Retina (tissue), 1 donor: ENCODE measurements at places on chromosomes 2 and 18.
A peak's percentile ranks its signal among the peaks of the same experiment; 100 is the strongest.

- DNase-seq: no peak
These were observed 4.6 kb downstream of the PPP1R7 start for GRCh38 chr2:241154915-241155314.

- DNase-seq: no peak
These were observed 160.8 kb downstream of the FHOD3 start for GRCh38 chr18:36458306-36458705.

DNA sequence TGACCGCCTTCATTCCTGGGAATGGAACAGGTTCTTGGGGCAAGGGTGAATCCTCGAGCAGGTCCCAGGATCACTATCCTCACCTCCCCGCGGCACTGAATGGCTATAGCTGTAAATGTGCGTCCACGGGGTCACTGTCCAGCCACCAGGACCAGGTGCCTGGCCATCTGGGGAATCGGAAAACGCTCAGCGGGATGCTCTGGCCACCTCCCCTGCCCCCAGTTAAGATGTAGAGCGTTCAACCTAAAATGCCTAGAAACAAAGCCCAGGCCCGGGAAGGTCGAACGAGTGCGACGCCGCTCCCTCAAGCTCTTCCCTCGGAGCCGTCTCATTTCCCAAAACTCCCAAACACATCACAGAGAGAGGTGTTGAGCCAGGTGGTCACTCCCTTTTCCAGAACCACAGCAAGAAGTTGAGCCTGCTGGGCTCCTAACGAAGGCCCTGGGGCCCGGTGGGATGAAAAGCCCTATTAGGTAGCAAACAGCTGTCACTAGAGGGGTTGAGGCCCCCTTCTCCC is 795 bp upstream of the CAPN10 start:
- no peak for DNase-seq

- DNase-seq: no peak
These were observed 207.1 kb upstream of the SLC8A1 start for GRCh38 chr2:40658941-40659340.

DNA sequence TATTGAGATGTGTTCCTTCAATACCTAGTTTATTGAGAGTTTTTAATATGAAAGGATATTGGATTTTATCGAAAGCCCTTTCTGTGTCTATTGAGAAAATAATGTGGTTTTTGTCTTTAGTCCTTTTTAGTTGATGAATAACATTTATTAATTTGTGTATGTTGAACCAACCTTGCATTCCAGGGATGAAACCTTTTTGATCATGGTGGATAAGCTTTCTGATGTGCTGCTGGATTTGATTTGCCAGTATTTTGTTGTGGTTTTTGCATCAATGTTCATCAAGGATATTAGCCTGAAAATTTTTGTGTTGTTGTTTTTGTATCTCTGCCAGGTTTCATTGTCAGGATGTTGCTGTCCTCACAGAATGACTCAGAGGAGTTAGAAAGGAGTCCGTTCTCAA is 1710.4 kb downstream of the SUCLG1 start:
- DNase-seq: no peak

DNA sequence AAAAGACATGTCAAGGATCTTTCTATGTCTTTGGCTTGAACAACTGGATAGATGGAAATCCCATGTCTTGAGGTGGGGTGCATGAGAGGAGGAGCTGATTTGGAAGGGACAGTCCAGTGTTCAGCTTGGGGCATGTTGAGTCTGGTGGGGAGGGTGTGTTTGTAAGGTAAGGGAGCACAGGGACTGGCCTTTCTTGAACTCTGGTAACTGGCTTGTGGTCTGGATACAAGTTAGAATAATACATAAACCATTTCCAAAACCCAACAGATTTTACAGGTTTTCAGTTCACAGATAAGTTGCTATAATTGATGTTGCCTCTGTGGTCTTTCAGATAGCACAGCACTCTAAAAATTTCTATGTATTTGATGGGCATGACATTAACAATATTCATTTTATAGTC is 24.2 kb downstream of the RHBDD1 start:
- no peak for DNase-seq

GRCh38 chr2:224517963-224518362 is 67.2 kb downstream of the CUL3 start:
- DNase-seq: no peak

DNA sequence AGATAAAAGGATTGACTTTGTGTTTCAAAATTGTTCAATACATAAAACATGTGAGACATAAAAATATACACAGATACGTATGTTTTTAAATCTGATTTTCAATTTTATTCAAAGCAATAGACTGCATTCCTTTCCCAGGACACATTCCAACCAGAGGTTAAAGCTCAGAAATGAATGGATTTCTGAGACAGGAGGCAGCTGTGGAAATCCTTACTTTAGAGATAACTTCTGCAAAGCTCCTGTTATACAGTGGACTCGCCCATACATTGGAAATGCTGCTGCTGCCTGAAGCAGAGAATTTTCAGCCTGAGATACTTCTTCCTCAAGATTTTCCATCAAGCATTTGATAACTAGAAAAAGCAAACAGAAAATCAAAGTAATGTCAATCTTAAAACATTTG is 43.8 kb downstream of the THADA start:
- no peak for DNase-seq

GRCh38 chr18:69934601-69935265 is 12.9 kb downstream of the CD226 start:
- no peak for DNase-seq

DNA sequence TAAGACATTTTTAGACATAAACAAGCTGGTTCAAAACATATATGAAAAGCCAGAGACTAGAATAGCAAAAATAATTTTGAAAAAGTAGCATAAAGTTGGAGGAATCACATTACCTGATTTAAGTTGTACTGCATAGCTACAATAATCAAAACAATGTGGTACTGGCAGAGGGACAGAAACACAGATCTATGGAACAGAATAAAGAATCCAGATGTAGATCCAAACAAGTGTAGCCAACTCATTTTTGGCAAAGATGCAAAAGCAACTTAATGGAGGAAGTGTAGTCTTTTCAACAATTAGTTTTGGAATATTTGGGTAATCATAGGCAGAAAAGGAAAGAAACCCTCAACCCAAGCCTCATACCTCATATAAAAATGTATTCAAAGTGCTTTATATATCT is 278.7 kb upstream of the ZNF521 start:
- no peak for DNase-seq

GRCh38 chr2:99710721-99711120 is 220.9 kb upstream of the REV1 start:
- no peak for DNase-seq

- DNase-seq: no peak
These were observed 77.1 kb downstream of the SPRED2 start for GRCh38 chr2:65355186-65355831.

DNA sequence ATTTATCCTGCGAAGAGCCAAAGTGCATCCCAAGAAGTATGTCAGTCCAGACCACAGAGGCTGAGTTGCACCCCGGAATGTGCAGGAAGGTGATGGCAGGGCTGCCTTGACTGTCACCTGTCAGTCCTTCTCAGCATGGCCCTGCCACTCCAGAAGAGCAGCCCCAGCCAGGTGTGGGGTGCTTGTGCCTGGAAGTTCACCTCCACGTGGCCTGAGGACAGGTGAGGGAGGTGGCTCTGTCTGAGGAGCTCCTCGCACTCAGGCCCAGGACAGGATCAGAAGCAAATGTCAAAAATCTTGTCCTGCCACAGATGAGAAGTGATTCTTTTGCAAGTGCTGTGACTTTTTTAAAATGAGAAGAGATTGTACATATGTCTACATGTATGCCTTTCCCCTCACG is 31.4 kb upstream of the B3GNT7 start:
- DNase-seq: no peak

- no peak for DNase-seq
These were observed 92.3 kb downstream of the CCDC93 start for GRCh38 chr2:117921520-117921919.

- DNase-seq: no peak
These were observed 604.3 kb upstream of the POU3F3 start for GRCh38 chr2:104249629-104250028.

GRCh38 chr2:128642316-128642715 is 323.6 kb upstream of the HS6ST1 start:
- no peak for DNase-seq

GRCh38 chr2:41026613-41027012 is 574.7 kb upstream of the SLC8A1 start:
- DNase-seq: no peak

DNA sequence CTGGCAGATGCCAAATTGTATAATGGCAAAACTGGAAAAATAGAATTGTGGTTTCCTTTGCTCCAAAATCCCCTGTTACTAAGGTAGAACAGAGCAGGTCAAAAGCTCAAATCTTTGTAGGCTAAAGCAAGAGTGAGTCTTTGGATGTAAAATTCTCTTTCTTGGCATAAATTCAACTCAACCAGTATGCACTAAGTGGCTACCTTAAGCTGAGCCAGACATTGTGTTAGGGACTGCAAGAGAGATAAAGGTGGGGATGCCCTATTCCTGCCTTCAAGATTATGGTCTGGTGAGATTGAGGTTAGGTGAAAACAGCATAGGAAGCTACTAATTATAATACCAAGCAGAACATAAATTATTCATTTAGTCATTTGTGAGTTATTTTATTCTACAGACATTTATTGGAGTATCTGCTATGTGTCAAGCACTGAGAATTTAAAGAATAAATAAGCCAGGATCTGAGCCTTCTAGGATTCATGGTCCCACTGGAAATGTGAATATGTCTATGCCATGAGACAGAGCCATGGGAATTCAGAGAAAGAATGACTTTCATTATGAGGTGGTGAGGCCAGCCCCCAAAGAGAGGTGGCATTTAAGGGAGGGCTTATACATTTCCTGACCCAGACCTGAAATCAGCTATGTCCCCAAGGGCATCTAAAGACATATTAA is 198.0 kb upstream of the NCKAP5 start:
- DNase-seq: no peak

GRCh38 chr2:85725451-85725850 is 28.3 kb upstream of the ATOH8 start:
- DNase-seq: no peak

- DNase-seq: peak; percentile 22
These were observed 47.4 kb downstream of the DNAJC10 start for GRCh38 chr2:182763311-182763912.

DNA sequence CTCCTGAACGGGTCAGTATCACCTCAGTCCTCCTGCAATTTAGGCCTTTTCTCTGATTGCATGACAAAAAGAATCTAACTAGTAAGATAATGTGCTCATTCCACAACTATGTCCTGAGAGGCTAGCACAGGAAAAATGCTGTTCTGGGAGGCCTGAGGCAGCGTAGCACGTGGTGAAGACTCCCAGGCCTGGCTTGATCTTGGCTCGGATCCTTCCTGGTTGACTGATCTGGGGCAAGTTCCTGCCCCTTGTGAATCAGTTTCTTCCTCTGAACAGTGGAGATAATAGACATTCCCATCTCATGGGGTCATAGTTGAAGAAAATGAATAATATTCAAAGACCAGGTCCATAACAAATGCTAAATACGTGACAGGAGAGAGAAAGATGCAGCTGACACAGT is 12.3 kb downstream of the FBLN7 start:
- DNase-seq: no peak

DNA sequence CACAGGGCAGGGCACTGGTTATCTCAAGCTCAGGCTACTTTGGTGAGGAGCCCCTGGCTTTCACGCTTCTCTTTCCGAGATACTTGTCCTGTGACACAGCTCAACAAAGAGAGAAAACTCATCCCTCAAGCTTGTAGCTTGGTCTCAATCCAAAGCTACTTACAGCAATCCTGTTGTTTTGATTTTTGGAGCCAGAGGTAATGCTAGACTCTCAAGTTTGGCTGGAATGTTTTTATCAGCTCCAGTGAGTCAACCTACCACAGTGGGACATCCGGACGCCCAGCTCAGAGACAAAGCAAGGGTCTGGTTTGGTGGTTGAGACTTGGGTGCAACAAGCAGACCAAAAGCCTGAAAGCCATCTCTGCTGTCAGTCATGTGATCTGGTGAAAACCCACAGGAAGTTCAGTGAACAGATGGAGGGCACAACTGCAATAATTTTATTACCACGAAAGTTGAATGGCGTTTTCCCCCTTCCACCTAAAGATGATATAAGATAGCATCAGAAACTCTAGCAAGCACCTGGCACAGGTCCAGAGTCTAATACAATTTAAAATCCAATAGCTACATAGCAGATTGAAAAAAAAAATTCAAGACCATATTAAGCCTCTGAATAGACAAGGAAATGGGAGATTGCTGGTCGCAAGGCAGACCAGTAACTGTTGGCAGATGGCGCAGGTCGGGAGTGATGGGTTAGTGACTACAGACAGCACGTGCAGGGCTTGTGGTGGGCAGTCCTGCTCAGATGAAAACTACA is 102.3 kb upstream of the SMAD7 start:
- no peak for DNase-seq

- DNase-seq: no peak
These were observed 33.5 kb downstream of the SOWAHC start for GRCh38 chr2:109647636-109648035.

- DNase-seq: no peak
These were observed 10.4 kb upstream of the FAM228A start for GRCh38 chr2:24164416-24164973.

DNA sequence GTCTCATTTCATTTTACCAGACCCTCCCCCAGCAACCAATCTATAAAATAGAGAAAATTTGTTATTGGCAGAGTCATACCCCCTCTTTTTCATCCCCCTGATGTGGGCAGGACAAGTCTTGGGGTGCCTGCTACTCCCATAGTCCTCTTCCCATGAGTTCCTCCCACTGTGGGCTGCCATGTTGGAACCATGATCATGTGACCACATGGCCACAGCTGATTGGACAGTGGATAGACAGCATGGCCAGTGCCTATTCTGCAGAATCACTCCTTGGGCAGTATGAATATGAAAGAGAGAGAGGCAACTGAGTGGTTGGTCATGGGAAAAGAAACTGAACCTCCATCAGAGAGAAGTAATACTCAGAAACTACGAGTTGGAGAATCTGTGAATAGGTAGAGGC is 84.9 kb downstream of the PDCL3 start:
- DNase-seq: no peak

DNA sequence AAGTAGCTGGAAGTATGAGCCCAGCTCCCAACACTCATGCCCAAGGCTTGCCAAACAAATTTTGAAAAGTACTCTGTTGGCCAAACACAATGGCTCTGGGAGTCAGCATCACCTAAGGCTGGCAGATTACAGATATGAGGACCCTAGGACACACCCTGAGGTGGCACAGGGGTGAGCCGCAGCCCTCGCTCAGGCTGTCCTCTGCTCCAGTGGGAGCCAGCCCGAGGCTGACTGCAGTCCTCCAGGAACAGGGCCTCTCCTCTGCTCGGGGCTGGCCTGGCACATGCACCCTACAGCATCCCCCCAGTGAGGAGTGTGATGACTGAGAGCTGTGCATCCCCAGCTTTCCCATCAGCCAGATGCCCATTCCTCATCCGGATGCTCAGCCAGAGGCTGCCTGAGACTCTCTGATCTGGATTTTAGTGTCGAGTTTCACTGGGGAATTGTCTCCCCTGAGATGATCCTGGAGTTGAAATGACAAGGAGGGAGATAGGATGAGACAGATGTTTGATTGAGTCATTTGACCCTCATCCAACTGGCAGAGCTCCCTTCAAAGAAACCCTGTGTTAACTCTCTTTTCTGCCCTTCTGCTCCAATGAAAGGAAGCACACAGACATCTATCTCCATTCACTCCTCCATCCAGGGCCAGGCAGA is 269.3 kb upstream of the NCKAP5 start:
- DNase-seq: no peak

- DNase-seq: no peak
These were observed 4.2 kb upstream of the PAX8 start for GRCh38 chr2:113282747-113283533.
